ENCODE measurements at places on chromosomes 2 and 18.

DNA sequence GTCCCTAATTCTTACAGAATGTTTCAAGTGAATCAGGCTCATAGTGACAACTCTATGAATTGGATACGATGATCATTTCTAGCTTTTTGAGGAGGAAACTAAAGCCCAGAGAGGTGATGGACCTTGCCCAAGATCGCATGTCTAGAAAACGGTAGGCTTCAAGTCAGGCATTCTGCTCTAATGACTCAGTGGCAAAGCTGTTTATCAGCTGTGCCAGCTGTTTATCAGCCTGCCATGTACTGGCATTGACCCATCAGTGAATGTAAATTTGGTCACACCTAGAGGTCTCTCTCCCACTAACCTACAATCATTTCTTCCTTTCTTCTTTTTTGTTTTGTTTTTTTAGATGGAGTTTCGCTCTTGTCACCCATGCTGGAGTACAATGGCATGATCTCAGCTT is 6.1 kb upstream of the DAW1 start:
- DNase-seq, result no peak

DNA sequence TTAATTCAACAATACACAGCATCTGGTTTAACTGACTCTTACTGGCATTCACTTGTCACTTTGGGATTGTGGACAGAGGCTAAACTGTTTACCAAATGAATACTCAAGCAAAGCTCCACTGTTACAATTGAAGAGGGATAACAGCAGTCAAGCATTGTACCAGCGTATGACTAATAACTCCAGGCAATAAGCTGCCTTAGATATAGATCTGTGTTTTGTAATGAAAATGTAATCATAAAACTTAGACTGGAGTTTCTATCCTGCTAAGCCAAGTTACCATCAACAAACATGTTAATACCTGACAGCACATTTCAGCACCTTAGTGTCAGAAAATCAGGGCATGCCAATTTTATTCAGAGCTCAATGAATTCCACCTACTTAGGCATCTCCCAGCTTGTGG is 889.5 kb downstream of the EPHA4 start:
- DNase-seq, result no peak

GRCh38 chr2:158740127-158740526 is 55.0 kb upstream of the DAPL1 start:
- no peak for DNase-seq

DNA sequence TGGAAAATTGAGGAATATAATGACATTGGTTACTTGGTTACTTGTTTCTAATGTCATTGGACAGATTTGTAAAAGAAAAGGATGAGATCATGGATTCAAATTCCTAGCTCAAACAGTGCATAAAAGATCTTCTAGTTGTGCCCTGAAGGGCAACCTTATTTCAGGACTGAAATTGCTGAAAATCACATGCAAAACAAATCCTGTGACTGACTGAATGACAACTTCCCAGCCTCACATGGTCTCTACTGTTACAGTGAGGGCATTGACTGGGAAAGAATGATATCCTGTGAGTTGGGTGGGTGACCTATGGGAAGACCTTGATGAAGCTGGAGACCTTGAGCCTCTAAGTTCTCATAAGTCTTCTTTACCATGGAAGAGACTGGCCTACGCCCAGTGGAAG is 90.4 kb upstream of the HAAO start:
- no peak for DNase-seq

DNA sequence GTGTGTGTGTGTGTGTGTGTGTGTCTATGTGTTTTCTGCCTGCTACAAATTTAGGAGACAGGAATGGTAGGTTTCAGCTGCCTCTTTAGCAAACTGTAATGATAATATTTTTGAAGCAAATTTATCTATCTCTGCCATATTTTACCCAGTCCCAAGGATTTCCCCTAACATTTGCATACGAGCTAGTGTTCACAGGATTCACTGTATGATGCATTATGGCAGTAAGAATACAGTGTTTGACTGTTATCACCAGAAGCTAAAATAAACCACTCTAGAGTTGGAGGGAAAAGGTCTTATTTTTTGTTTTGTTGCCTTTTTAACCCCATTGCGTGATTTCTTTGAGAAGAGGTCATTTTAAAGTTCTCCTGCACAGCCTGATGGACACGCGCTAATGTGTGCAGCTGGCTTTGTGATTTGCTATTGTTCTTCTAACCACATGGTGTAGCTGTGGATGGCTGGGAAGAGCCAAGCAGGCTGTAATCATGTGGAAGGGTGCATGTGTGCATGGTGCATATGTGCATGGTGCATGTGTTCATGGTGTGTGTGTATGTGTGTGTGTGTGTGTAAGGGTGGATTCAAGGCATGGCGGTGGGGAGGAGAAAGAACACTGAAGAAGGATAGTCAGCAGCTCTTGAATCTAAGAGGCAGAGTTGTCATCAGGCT is 62.4 kb downstream of the PLB1 start:
- DNase-seq, result no peak

GRCh38 chr2:17626986-17627385 is 86.5 kb downstream of the VSNL1 start:
- no peak for DNase-seq

DNA sequence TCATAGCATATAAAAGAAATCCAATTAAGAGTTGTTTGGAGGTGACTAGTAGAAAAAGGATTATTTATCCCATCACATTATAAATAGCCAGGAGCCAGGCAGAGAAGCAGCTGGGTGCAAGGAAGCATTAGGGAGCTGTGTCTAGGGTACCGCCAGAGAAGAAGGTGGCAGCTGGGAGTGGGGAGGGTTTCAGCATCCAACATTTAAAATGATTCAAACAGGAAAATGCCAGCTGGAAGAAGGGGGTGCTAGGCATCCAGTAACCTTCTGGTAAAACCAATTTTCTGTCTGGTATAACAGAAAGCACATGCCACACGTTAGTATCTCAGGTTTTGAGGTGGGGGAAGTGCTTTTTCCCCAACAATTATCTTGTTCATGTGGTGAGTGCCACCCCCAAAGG is 452.4 kb downstream of the ZEB2 start:
- no peak for DNase-seq

GRCh38 chr18:44799907-44800421 is 119.3 kb downstream of the SETBP1 start:
- no peak for DNase-seq

DNA sequence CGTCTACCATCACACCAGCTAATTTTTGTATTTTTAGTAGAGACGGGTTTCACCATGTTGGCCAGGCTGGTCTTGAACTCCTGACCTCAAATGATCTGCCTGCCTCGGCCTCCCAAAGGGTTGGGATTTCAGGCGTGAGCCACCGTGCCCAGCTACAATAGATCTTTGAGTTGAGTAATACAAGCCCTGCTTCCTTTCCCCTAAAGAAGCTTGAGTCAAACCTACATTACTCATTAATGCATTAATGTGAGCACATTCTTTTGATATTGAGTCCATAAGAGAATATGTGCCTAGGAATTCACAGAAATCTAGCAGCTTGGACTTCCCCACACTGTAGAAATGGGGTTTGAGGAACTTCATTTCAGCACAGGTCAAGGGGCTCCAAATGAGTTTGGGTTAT is 39.6 kb downstream of the PSMG2 start:
- no peak for DNase-seq

DNA sequence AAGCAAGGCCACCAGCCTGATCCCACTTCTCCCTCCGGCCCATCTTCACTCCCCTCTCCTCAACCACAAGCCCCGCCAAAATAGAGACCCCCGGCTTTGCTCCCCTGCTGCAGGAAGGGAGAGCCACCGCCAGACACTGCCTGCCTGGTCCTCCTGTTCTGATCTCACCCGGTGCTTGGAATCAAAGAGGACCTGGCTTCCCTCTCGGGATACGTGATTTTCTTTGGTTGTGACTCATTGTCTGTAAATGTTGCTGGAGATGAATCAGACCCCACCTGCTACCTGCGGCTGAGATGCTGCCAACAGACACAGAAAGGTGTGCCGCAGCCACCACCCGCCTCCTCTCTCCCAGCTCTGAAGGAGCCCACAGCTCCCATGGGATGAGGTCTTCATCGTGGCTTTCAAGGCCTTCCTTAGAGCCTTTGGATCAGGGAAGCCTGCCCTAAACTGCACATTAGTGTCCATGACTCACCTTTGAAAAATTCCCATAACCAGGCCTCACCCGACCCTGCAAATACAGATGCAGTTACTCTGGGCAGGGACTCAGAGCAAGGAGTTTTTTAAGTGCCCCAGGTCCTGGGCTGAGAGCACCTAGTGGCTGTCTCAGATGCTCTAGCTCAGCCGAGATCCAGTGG is 79.4 kb upstream of the ZNF532 start:
- DNase-seq, result no peak

GRCh38 chr2:29983308-29983707 is 61.9 kb upstream of the ALK start:
- DNase-seq, result no peak

GRCh38 chr18:42514512-42514911 is 559.5 kb downstream of the PIK3C3 start:
- DNase-seq, result no peak

DNA sequence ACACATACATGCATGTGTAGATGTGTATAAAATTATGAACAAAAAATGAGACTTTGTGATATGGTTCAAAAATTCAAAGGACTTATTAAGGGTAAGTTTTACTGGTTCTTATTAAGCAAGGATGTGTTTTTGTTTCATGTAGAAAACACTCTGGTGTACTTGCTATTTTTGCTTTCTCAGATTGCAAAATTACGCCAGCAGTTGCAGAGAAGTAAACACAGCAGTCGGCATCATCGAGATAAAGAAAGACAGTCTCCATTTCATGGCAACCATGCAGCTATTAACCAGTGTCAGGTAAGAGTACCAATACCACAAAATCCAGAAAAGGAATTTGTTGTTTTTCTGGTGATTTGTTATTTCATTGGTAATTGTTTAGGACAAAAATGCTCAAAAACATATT is 91.3 kb downstream of the FAM117B start:
- DNase-seq, result no peak

GRCh38 chr18:31049189-31049588 is 6.6 kb upstream of the DSC3 start:
- DNase-seq, result no peak

- DNase-seq, result no peak
Measured at GRCh38 chr18:57131101-57131500, 15.8 kb upstream of the BOD1L2 start.

- no peak for DNase-seq
Measured at GRCh38 chr2:64145119-64145518, 899 bp upstream of the PELI1 start.

- no peak for DNase-seq
Measured at GRCh38 chr18:7488571-7488970, 78.5 kb upstream of the PTPRM start.

DNA sequence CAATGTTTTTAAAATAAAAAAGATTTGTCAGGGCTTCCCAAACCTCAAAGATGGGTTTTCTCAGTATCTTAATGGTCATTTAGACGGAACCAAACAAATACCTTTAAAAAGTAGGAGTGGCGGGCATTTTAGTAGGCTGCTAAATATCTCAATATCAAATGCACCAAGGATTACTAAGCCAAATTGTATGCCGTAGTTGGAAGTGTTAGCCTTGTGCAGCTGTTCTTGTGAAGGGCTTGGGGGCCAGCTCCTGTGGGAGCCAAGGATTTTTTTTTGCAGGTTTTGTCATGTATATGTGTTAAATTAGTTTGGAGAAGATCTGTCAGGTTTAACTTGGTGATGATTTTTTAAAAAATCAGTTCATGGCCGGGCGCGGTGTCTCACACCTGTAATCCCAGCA is 52.1 kb downstream of the ACTR2 start:
- no peak for DNase-seq

- DNase-seq, result no peak
Measured at GRCh38 chr2:24787532-24787931, 5.7 kb downstream of the PTRHD1 start.

- DNase-seq, result no peak
Measured at GRCh38 chr18:77020561-77020960, 112.0 kb downstream of the MBP start.

DNA sequence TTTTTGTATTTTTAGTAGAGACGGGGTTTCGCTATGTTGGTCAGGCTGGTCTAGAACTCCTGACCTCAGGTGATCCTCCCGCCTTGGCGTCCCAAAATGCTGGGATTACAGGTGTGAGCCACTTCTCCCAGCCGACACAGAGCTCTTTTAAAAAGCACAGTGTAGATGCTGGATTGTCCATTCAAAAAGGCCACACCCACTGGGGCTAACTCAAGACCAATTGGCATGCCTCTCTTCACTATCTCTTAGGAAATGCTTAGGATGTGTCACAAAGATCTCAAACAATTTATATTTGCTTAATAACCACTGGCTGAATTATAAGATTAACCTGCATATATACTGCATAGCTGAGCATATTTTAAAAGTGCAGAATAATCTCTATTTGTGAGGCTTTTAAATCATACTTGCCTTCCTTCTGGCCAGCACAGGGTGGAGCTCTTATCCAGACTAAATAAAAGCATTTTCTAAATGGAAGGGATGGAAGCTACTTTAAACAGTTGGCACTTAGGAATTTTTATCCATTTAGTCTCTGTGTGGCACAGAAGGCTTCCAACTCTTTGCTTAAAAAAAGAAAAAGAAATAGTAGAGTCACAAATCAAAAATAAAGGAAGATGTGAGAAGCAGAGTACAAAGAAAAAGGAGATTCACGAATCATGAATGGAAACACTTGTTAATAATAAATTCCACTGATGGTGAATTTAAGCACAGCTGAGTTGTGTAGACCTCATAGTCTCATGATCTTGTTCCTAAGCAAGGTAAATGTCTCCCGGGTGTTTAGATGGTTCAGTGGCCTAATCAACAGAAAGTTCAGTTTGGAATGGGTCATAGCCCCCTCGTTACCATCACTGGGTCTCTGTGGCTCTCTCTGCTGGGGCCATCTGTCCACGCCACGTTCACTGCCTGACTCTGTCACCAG is 22.4 kb downstream of the CRYGD start:
- peak; percentile 2 for DNase-seq

GRCh38 chr2:19723021-19723420 is 178.8 kb downstream of the TTC32 start:
- DNase-seq, result peak; percentile 60

DNA sequence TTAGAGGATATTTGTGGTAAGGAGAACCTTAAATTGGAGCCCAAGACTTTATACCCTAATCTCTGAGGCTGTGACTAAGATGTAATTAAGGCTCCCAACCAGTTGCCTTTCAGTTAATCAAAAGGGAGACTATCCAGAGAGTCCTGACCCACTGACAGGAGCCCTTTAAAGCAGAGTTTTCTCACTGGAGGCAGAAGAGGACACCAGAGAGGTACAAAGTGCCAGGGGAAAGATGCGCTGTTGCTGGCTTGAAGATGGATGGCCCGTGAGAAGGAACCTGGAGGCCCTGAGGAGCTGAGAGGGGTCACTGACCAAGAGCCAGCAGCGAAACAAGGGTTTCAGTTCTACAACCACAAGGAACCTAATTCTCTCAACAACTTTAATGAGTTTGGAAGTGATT is 137.3 kb downstream of the TMEM131 start:
- no peak for DNase-seq

DNA sequence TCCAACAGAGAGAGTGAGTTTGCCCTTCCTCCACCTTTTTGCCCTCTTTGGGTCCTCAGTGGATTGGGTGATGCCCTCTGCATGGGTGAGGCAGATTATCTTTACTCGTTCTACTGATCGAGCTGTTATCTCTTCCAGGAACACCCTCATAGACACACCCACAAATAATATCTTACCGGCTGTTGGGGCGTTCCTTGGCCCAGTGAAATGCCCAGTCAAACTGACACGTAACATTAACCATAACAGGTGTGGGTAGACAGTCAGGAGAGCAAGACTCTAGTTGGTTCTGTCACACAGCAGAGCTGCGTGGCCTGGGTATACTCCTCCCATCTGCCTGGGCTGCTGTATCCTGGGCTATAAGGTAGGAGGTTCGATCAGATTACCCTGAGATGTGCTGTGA is 144.1 kb downstream of the AGAP1 start:
- no peak for DNase-seq
